Tibial nerve (tissue), 4 donors: ENCODE measurements at places on chromosomes 3 and 15. TPM values are rescaled to one million over a fixed set of nuclear protein-coding genes. Genes with fewer than 3 reads are reported as not detected.

Gene TAGLN3
- not detected for total RNA-seq

- DNase-seq: no peak
Measured at GRCh38 chr15:99113547-99114271, 8.8 kb downstream of the SYNM start.

DNA sequence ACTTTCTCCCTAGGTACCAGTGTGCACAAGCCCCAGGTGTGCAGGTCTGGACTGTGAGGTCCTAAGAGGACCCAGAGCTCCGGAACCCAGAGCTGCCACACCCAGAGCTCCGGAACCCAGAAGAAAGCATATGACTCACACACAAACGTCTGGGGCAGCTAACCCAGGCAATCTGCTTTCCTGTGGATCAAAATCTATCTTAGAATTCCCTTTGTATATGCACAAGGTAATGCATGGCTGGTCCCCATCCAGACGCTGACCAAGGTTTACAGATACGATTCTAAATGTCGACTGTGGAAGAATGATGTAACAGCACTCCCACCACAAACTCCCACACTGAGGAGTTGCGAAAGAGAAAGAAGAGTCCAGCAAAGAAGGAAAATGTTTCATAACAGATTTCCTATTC, 15.7 kb downstream of the KCNMB2 start:
- DNase-seq: no peak

Gene TIGIT
- not detected for total RNA-seq
